Chondrocyte (in vitro differentiated cells): ENCODE measurements at places on chromosomes 2 and 18. TPM values are rescaled to one million over a fixed set of nuclear protein-coding genes. Genes with fewer than 3 reads are reported as not detected.

DNA sequence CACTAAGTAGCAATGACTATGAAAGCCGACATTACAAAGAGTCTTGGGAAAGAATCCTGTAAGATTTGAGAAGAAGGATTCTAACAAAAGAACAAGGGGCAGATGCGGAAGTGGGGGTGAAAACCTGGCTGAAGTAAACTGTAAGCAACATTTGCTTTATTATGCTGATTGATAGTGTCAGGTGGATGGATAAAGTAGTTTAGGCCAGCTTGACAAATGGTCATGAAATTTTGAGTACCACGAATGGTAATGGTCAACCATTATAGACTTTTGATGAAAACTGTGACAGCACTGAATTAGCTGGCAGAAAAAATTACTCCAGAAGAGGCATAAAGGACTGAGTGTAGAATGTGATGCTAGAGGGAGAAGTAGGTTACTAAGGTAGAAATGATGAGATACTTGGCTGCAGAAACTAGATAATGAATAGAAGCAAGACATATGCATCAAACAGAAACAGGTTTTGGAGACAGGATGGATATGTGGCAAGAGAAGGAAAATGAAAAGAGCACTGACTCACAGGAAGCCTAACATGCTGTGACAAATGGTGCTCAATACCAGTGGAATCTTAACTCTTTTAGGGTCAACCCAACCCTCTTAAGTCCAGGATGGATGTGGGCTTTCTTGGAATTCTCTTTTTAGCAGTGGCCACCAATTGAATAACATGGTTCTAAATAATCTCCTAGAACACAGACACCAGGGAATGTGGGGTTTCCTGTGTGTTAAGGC is 6.8 kb downstream of the THUMPD2 start:
- no peak for DNase-seq

GRCh38 chr2:1800306-1800705 is 56.0 kb upstream of the PXDN start:
- no peak for DNase-seq

- DNase-seq = no peak
Observed at GRCh38 chr2:27174638-27175037, 25.8 kb downstream of the TCF23 start.

DNA sequence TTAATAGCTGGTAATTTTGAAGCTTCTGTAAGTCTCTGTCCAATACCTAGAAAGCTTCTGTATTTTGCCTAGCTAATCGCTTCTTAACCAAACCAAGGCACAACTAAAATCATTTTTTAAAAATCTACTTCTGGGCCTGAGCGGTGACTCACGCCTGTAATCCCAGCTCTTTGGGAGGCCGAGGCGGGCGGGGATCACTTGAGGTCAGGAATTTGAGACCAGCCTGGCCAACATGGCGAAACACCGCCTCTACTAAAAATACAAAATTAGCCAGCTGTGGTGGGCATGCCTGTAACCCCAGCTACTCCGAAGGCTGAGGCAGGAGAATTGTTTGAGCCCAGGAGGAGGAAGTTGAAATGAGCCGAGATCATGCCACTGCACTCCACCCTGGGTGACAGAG is 148.6 kb upstream of the FIGN start:
- no peak for DNase-seq

TMEM87B gene
- 19.4 to 20.1 TPM (median 19.8 TPM) in 3 replicates for total RNA-seq
